ENCODE measurements at places on chromosomes 3 and 15.

DNA sequence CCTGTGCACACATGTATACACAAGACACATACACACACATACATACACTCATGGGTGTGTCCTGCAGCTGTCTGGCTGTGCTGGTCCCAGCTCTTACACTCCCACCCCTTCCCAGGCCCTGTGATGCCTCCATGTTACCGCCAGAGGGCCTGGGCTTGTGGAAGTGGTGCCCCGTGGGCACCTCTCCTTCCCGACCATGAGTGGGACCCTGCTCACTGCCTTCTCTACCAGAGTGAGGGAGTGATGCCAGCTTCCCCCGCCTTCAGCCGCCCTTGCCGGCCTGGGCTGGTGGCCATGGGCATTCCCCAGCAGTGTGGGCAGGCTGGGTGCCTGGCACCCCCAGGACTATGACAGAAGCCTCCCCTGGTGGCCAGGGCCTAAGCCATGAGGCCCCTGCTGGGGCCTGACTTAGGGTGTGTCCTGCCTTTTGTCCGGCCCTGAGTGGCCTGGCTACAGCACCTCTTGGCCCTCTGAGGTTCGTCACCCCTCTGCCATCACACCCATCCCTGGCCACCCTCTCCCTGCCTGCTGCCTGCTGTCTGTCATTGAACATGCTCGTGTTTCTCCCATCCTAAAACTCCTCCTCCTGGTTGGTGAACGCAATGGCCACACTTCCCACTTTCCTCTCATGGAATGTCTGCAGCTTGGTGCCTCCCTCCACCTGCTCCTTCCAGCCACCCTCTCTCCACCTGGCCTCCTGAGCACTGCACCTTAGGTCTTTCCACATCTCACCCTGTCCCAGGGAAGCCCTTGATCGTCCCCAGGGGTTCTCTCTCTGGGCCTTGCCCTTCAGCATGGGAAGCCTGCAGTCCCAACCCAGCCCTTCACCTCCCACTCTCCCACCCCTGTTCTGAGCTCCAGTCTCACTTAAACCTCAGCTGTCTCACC is 14.6 kb downstream of the HDAC11 start:
- DNase-seq, result no peak

GRCh38 chr3:101513419-101513986 is 491 bp upstream of the SENP7 start:
- no peak for DNase-seq

GRCh38 chr15:67124111-67124510 is 58.7 kb downstream of the SMAD3 start:
- DNase-seq, result no peak

DNA sequence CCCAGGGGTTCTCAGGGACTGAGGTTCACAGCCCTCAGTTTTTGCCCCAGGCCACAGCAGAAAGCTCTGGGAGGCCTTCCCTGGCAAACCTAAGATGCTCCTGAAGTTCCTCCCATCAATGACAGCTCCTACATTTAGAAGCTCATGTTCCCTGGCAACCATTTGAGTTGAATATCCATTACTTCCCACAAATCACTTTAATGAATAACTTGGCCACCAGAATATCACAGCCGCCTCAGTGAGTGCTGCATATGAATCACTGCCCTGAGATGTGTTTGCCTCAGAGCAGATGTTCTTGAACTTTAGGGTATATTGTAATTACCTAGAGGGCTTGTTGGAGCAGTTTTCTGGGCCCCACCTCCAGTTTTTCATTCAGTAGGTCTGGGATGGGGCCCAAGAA is 27.4 kb downstream of the SLCO2A1 start:
- DNase-seq, result no peak

DNA sequence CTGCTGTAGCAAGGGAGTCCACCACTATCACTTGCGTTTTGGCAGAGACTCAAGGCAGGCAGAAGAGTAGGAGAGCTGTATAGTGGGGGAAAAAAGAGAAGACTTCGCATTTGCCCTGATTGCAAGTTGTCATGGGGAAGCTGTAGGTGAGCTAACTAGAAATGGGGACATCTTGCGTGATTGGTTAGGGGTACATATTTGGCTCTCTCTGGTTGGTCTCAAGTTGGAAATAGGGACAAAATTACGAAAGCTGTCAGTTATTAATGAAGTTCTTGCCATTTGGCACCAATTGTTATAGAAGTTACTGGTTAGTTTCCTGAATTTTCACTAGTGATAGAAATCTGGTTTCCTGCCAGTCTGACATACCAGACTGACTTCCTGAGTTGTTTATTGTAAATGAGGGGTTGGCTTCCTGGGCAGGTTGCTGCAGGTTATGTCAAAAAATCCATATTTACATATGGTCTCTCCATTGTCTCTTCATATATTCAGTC is 8.2 kb upstream of the SENP7 start:
- DNase-seq, result no peak

DNA sequence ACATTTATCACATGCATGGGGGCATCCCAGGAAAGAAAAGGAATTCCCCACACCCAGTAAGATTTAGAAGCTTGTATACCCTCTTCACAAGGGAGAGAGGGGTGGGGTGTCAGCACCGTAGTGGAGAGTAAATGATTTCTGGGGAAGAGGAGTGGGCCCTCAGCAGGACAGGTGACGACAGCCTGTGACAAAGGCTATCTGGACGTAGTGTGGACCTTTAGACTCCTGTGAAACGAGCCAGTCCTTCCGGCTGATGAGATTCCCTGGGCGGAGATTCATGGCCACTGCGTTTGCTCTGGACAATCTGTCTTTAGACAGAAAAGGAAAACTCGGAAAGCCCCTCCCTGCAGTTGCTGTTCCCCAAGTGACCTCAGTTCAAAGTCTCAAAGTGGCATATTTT is 1.7 kb upstream of the FAM3D start:
- no peak for DNase-seq

GRCh38 chr3:136728473-136728872 is 23.7 kb downstream of the STAG1 start:
- DNase-seq, result no peak

- no peak for DNase-seq
Measured at GRCh38 chr3:79517766-79518413, 249.9 kb downstream of the ROBO1 start.

GRCh38 chr15:66925721-66926120 is 139.7 kb upstream of the SMAD3 start:
- DNase-seq, result no peak

DNA sequence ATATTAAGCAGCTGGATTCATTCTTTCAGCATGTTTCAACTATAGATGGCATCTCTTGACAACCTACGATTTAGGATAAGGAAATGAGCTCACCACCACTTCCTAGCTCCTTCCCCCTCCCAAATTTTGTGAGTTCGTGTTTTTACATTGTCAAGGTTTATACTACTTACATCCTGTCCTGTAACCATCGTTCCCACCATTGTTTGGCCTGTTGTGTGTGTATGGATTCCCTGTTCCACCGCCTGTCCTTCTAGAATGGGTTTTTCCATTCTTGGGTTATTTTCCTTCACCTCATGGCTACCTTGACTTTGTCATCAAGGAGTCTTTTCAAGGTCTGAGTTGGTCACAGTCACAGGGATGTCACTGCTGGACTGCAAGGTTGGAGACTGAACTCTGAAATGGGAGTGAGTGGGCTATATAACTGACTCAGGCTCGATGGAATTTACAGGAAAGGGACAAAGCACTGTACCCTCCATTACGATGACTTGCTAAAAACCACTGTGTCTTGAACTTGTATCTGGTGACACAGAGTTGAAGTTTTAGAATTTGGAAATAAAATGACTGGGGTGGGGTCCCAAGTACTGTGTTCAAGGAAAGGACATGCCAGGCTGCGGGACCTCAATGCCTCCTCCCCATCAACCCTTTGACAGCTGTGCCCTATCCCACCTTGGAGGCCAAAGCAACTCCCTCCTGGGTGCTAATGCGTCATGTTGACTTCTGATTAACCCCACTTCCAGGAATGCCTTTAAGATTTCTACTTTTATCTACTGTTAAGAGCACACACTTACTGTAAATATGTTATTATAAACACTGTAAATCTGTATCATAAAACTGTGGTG is 66.8 kb upstream of the BLM start:
- no peak for DNase-seq

- DNase-seq, result no peak
Measured at GRCh38 chr3:195738274-195739044, 17.7 kb downstream of the MUC20 start.

- DNase-seq, result no peak
Measured at GRCh38 chr3:181941250-181941649, 229.5 kb downstream of the SOX2 start.

GRCh38 chr15:60901647-60902046 is 327.5 kb downstream of the RORA start:
- DNase-seq, result no peak

- no peak for DNase-seq
Measured at GRCh38 chr3:184811663-184811998, 335 bp upstream of the VPS8 start.

- DNase-seq, result no peak
Measured at GRCh38 chr3:154310840-154311239, 13.4 kb downstream of the DHX36 start.

GRCh38 chr15:68983961-68984481 is 30.5 kb upstream of the NOX5 start:
- DNase-seq, result no peak

DNA sequence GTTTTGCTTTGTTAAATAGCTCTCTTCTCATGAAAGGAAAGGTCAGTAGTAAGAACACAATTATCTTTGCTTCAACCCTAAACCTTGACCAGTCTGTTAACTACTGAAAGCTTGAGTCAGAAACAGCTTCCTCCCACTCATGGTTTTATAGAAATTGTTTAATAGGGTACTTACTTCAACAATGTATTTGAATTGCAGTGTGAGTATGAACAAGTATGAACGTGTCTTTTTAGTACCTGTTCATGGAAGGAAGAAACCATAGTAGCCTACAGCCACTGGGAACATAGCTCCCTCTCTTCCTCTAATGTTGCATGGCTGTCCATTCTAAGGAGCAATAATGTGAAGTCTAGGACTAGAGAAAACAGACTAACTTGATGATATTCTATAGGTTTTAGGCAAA is 311.0 kb downstream of the MCTP2 start:
- DNase-seq, result no peak

All from activated T-helper 1 cell treated with Interleukin-2 at 50 U/mL for 16 hours (primary cell).